ENCODE measurements at places on chromosomes 1 and 21.

DNA sequence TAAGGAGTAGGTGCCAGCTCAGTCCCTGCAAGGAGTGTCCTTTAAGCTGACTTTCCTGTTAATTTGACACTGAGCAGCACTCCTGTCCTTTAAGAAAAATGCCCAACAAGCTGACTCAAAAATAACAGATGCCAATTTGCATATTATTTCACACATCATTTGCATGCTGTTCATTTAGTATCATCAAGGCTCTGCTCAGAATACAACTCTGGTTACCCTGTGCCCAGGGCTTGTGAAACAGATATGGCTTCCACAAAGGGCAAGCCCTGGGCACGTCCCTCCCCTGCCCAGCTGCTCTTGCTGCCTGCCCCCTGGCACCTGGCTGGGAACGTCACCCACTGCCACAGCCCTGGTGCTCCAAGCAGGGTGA lies 10.3 kb downstream of the KCNN3 start:
- DNase-seq, result no peak

DNA sequence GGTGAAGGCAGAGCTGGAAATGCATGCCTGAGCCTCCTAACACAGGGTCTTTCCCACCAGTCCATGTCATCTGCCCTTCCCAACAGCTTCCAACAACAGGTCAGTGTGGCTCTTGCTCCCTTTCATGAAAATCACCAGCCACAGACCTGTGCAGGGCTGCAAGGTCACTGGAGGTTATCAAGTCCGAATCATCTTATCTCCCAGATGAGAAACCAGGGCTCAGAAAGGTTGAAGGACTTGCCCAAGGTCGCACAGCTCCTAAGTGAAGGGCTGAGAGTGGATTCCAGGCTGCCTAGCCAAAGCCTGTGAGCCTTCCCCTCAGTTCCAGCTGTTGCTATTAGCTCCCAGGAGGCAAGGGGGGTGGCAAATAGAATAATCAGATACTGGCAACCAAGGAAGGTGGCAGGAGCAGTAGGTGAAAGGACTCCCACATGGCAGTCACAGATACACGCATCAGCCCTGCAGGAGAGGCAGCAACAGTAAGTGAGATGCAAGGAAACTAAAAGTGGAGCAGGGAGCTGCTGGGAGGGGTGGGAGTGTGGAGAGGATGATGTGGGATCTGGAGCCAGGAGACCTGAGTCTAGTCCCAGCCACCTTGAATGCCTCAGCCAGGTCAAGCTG lies 74.2 kb downstream of the SSBP3 start:
- DNase-seq, result no peak

GRCh38 chr1:52679498-52679897 lies 18.6 kb downstream of the COA7 start:
- DNase-seq, result no peak

DNA sequence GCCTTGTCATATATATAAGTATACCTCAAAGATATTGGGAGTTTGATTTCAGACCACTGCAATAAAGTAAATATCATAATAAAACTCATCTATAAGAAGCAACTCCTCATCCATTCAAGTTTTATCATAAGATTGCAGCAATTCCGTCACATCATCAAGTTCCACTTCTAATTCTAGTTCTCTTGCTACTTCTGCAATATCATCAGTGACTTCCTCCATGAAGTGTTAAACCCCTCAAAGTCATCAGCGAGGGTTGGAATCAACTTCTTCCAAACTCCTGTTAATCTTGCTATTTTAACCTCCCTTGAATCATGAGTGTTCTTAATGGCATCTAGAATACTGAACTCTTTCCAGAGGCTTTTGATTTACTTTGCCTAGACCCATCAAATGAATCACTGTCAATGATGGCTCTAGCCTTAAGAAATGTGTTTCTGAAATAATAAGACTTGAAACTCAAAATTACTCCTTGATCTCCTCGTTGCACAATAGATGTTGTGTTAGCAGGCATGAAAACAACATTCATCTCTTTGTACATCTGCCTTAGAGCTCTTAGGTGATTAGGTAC lies 88.3 kb downstream of the RPE65 start:
- DNase-seq, result no peak

GRCh38 chr21:39095681-39096080 lies 87.6 kb downstream of the PSMG1 start:
- DNase-seq, result no peak

GRCh38 chr1:186091222-186091720 lies 283.8 kb downstream of the TPR start:
- no peak for DNase-seq

GRCh38 chr21:46078978-46079351 lies 18.9 kb upstream of the COL6A2 start:
- DNase-seq, result no peak

- no peak for DNase-seq
Measured at GRCh38 chr1:101522486-101522885, 285.7 kb downstream of the S1PR1 start.

DNA sequence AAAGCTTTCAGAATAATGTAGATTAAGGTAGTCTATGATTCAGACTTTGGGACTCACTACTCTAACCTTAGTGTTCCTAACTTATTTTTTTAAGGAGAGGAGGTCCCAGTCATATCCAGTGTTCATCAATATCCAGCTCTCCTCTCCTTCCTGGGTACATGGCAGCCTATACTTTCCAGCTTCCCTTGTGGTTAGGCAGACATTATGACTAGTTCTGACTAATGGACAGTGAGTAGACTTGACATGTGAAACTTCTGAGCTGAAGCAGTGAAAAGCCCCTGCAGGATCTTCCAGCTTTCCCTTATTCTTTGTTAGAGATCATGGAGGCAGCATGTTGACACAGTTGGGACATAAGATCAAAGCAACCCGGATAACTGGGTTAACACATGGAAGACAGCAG lies 144.2 kb downstream of the PTPRU start:
- no peak for DNase-seq

DNA sequence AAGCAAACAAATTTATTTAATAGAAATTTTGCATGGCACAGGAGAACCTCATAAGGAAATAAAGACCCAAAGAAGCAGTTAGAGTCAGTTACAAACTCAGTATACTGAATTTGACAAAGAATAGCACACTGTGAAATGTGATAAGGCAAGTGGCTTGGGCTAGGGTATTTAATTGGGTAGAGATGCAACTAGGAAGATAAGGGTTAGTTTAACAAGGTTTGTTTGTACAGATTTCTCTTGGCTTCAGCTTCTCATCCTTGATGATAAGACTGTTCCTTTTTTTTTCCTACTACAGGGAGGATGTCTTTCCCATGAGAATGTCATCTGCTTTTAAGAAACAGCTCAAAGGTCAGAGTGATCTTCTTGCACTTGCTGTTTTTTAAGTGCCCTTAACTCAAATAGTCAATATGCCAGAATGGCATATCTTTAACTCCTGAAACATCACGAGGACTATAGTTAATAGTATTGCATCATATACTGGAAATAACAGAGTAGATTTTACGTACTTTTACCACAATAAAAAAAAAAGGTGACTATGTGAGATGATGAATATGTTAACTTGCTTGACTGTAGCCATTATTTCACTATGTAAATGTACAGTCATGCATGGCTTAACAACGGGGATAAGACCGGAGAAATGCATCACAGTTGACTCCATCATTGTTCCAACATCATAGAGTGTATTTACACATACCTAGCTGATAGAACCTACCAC lies 9.2 kb upstream of the TRAF3IP3 start:
- DNase-seq, result no peak

DNA sequence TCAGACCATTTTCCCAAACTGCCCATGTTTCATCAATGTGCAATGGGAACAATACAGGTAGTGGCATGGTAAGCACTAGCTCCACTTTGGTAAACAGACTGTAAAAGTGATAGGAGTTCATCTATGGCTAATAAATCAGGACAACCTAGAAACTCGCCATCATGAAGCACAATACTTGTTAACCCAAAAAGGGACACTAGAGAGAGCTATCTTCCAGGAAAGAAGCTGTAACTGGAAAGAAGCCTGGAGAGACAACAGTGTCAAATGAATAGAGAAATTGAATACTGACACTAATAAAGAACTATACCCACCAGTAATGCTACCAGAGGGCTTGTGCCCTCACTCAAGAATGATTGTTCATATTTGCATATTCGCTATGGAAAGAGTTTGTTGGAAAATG lies 164.7 kb upstream of the RGS18 start:
- no peak for DNase-seq

- no peak for DNase-seq
Measured at GRCh38 chr1:220521778-220522177, 6.2 kb upstream of the MARK1 start.

- DNase-seq, result no peak
Measured at GRCh38 chr1:68278221-68278620, 45.9 kb upstream of the WLS start.

- no peak for DNase-seq
Measured at GRCh38 chr1:27106561-27107323, 48.2 kb downstream of the SLC9A1 start.

DNA sequence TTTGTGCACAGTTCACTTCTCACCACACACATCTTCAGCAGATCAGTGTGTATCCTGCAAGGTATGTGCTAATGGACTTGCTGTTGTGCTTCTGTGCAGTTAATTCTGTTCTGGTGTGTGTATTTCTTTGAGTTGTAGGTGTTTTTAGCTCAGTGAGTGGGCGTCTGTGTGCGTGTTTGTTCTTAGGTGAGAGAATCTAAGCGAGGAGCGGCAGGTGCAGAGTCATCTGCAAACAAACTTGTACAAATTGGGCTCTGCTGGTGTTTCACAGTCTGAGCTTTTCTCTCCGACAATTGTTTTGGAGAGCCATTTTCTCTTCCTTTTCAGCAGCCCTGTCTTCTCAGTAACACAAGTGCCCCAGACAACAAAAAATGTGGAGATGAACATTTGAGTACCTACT lies 43.6 kb downstream of the ACP6 start:
- no peak for DNase-seq

GRCh38 chr1:68087184-68087583 lies 36.8 kb upstream of the DIRAS3 start:
- no peak for DNase-seq

DNA sequence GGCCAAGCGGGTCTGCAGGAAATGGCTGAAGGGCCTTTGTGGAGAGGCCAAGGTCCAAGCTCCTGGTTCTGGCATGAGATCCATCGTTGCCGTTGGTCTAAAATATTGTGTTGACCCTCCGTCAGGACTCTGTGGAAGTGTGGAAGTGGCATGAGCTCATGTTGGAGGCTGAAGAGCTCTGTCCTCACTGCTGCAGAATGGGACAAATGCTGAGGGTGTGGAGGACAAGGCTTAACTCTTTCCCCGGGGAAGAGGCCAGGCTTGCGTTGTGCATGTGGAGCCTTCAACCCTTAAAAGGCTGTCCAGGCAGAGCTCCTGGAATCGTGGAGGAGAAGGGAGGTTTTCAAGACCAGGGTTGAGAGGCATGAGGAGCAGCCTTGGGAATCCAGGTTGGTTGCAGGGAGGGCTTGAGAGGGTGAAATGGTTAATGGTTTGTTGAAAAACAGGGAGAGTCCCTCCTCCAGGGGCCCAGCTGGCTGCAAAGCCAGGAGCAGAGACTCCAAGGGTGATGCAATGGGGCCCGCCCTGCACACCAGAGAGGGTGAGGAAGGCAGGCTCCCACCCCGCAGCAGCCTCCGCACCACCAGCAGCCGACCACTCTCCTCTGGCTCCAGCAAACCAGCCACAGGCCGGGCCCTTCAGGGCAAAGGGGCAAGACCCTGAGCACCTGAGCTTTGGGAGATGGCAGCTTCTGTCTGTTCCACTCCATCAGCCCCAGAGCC lies 6.7 kb upstream of the AHCYL1 start:
- no peak for DNase-seq

- DNase-seq, result no peak
Measured at GRCh38 chr1:42815941-42816584, 859 bp upstream of the ERMAP start.

DNA sequence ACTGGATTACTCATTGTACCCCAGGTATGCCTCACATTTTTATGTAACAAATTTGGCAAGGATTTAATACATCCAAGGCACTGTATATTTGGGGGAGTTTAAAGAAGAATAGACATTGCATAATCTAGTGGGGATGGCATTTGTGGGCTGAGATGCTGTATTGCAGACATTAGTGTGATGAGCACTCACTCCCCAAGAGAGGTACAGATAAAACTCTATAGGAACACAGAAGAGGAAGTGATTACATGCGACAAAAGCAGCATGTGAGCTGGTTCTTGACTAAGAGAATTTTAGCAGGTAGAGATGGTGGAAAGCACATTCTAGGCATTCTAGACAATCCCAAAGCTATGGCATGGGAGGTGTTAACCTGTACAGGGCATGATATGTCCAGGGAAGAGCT lies 24.2 kb upstream of the CDC14A start:
- DNase-seq, result no peak

DNA sequence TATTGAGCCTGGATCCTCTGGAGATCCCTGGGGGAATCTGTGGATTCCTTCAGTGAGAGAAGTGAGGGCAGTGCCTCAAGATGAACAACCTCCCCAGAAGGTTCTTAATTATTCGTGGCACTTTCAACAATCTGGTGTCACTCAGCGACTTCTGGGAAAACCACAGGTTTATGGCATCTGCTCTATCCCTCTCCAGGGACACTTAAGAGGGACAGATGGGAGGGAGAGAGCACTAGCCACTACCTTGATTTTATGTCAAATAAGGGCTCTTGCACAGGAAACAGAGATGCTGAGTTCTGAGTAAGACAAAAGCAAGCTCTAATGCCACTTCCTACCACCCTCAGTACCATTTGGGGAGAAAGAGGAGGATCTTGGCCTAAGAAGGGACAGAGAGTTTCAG lies 21.2 kb upstream of the CHI3L1 start:
- DNase-seq, result no peak

Measured in GM04504 (cell line).